Esophagus squamous epithelium (tissue), 5 donors: ENCODE measurements at places on chromosomes 3 and 15.

- no peak for DNase-seq
These were observed 276.3 kb upstream of the DNAJC19 start for GRCh38 chr3:181265750-181266333.

GRCh38 chr3:37124435-37124834 is 49.9 kb downstream of the LRRFIP2 start:
- no peak for DNase-seq

DNA sequence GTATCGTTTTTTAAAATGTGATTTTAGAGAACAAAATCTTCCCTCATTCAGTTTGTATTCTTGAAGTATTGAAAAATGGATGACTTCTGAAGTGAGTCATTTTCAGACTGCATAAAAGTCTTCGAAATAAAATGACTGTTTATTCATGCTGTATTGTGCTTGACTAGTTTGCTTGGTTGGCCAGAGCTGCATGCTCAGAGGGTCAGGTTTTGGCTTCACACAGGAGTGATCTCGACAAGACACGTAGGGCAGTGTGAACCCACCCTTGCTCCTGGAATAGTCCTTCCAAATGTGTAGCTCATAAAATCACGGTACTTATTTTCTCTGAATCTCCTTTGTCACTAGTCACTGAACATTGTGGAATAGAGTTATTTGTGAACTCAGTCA is 73.3 kb downstream of the FNDC3B start:
- DNase-seq = no peak

- no peak for DNase-seq
These were observed 25.4 kb downstream of the MAPKAPK3 start for GRCh38 chr3:50642382-50642781.

DNA sequence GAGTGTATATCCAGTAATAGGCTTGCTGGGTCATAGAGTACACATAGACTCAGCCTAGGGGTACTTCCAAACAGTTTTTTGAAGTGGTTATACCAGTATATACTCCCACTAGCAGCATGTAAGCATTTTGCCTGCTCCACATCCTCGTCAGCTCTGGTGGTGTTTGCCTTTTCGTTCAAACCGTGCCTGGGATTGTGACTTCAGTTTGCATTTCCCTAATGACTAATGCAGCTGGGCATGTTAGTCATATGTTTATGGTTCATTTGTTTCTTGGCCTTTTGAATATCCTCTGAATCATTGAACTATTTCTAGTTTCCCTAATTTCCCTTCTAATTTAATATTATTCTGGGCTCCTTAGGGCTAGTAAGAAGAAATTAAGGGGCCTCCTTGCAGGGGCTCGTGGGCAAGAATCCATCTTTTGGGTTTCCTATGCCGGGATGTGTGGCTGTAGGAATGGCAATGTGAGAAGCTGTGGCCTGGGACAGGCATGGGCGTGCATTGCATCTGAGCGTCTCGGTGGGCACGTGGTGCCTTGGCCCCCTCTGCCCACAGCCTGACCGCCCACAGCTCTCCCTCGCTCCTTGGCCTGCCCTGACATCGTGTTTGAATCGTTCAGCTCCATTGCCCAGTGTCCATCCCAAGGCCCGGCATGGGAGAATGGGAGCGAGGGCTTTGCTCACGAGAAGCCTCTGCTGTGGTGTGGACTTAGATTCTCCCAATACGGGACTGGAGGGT is 26.4 kb downstream of the FAH start:
- no peak for DNase-seq

GRCh38 chr15:39501366-39502081 is 79.4 kb upstream of the THBS1 start:
- DNase-seq = no peak

DNA sequence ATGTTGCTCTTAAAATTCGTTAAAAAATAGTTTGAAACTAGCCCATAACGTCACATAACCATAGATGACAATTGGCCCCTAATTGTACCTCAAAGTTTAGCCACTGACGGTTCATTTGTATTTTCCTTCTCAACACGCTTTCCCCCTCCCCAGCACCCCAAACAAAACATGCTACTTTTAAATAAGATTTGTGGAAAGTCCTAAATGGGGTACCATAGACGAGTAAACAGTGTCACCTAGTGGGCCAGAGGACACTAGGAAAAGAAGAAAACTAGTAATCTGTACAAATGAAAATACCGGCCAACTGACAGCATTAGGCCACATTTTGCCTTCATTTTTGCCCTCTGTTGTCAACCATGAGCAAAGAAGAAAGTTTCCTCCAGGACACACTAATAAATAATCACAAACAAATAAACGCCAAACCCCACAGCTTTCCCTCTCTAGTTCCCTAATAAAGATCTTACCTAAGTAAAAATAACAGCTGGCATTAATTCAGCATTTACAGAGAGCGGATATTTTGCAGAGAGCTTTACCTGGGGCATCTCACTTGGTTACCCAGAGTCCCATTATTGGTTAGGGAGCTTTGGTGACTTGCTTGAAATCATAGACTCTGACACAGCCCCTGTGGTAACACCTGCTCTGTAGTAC is 175.1 kb upstream of the ATP11B start:
- no peak for DNase-seq

DNA sequence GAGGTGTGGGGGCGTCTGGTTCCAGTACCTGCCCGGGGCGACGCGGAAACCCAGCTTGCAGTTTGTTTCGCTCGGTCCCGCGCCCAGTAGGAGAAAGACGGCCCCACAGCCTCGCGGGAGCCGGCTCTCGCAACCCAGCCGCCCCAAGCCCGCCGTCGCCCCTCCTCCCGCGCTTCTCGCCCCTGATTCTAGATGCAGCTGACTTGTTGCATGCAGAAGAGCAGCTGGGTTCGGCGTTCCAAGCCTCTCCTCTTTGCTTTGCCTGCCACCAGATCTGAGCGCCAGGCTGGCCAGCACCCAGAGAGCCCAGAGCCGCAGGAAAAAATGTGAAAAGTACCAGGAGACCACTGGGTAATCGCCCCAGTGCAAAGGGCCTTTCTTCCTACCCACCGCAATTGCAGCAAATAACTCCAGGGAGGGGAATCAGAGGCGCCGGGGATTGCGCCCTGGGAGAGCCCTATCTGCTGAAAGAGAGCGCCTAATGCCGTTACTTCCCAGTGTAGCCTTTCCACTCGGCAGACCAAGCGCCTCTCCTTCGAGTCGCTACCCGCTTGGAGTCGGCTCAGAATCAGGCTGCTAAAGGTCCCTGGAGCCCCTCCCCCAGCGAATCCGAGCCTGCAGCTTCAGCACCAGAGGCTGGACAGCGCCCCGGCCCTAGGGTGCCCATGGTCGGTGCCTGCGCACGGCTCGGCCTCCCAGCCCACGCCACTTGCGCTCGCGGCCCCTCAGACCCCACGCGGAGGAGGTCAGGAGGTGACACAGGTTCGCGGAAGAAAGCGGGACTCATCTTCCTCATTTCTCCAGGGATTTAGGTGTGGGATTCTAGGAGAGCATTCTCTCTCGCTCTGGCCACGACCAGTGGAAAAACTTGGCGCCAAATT is 15.7 kb upstream of the AEN start:
- no peak for DNase-seq

DNA sequence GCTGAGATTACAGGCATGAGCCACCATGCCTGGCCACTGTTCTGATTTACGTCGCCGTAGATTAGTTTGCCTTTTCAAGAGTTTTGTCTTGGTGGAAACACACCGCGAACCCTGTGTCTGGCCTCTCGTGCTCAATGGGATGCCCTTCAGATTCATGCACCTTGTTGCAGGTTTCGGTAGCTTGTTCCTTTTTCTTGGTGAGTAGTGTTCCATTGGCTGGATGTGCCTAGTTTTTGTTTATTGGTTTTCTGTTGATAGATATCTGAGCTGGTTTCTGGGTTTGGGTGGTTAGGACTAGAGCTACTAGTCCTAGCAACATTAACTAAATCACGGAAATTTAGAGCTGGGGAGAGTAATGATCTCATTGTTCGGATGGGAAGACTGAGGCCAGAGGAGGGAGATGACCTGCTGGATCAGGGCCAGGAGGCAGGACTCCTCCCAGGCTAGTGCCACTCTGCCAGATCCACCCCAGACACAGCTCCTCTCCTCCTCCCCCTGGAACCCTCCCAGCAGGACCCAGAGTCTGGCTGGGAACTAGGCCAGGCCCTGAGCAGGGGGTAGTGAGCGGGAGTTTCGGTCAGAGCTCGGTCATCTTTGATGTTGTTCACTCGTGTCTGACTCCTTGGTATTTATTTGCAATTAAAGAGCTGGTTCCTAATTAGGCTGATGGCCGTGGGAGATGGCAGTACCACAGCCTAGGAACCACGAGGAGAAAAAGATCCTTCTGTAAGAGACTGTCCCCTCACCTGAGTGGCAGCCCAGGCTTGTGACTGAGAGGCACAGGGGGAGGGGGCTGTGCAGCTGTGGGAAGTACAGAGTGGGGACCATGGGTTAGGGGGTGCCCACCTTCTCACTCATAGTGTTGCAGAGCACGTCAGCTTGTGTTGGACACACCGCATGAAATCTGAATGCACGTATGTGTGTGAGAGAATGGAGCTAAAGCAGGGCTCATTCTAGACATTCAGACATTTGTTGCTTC is 73.4 kb downstream of the SMAD6 start:
- DNase-seq = no peak

GRCh38 chr3:177513815-177514610 is 316.7 kb upstream of the TBL1XR1 start:
- no peak for DNase-seq

DNA sequence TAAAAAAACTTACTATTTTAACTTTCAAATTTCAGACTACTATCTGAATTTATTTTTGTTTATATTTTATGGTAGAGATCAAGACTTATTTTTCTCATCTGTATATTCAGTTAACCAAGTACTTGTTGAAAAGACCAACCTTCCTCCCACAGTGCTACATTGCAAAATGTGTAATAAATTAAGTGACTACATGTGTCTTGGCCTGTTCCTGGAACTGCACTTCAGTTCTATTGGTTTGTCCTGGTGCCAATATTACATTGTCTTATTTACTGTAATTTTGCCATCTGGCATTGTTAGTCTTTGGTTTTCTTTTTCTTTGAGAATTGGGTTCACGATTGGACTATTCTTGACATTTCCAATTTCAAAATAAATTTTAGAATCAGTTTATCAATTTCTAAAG is 138.4 kb upstream of the KCNMB2 start:
- DNase-seq = no peak

- DNase-seq = no peak
These were observed 73.6 kb upstream of the VGLL4 start for GRCh38 chr3:11717301-11717700.

- no peak for DNase-seq
These were observed 10.3 kb downstream of the SPINT1 start for GRCh38 chr15:40854161-40854560.

DNA sequence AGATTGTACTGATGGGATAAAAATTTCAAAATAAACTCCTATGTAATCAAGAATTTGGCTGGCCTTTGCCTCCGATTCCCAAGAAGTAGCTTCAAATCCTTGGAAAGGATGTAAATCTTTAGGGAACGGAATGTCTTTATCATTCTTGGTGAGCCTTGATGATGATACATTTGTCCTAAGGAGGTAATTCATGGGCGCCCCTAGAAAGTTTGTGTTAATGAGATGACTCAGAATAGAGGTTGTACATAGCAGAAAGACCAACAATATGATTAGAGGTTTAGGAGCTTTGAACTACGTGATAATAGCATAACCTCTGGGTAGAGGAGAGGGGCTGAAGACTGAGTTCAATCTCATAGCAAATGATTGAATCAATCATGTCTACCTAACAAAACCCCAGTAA is 248.6 kb upstream of the SLITRK3 start:
- DNase-seq = no peak
